ENCODE measurements at places on chromosomes 6 and 20. TPM values are rescaled to one million over a fixed set of nuclear protein-coding genes. Genes with fewer than 3 reads are reported as not detected.

DNA sequence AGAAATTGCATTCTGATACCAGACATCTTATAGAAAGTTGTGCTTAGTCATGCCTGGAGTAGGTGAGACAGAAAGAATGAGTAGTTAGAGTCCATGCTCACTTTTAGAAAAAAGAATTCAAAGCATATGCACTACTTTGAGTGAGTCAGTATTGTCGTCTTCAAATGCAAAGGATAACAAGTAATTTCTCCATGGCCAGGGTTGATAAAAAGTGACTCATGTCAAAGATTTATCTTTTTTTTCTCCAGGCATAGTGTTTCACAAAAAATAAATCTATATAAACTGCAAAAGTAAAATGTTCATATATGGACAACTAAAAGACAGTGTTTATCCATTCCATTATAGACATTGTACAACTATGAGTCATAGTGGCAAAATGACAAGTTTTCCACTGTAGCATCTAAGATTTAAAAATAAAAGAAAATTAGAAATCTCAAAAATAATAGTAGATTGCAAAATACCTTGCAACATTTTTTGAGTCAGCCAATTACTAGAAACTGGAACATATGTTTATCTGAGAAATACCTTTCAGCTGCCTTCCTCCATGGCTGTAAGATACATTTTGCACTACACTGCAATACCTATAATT is 329.6 kb downstream of the GRIK2 start:
- no peak overlapping the region for H3K27ac ChIP-seq
- H3K4me1 ChIP-seq: no peaks in the 10 kb centered on the region
- H3K36me3 ChIP-seq: no peaks in the 10 kb centered on the region
- H3K4me3 ChIP-seq: no peak overlapping the region

GRCh38 chr6:14079433-14079832 is 38.1 kb upstream of the CD83 start:
- H3K27me3 ChIP-seq: no peaks in the 10 kb centered on the region
- peaks cover 13% of the 10 kb centered on the region for H3K4me1 ChIP-seq
- no peaks in the 10 kb centered on the region for H3K36me3 ChIP-seq
- no peak overlapping the region for H3K27ac ChIP-seq
- no peak for DNase-seq

DNA sequence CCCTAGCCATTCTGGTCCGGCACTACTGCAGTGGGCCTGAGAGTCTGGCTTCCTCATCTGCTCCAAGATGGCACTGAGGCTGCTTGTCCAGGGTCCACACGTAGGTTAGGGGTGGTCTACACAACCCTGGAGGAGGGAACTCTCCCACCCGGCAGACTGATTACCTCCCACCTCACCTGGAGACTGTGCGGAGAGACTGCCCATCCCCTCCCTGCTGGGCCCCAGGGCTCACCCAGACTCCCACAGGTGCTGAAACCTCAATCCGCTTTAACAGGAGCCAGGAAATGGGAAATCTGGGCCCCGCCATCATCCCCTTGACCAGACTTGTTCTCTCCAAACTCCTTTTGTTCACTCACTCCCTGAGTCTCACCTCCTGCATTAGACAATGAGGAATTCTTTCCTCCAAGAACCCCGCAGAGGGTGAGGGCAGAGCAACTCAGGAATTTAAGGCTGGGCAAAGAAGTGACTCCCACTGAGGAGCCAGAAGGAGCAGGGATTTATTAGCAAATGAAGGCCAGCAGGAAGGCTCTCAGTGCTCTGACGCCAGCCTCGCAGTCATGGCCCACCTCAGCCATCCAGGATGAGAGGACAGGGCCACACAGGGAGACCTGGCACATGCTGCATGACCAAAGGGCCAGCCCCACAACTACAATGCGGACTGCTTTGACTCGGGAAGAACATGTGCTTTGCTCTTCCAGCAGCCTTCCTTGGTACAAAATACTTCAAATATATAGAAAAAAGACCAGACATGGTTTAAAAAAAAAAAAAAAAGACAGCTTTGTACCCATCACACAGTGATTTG is 53.0 kb downstream of the CDK5RAP1 start:
- no peak overlapping the region for H3K27ac ChIP-seq
- H3K27me3 ChIP-seq: no peaks in the 10 kb centered on the region
- H3K36me3 ChIP-seq: no peaks in the 10 kb centered on the region
- H3K4me1 ChIP-seq: peaks cover 7% of the 10 kb centered on the region

GRCh38 chr20:34680586-34681175 is 3.8 kb upstream of the PIGU start:
- H3K36me3 ChIP-seq: no peaks in the 10 kb centered on the region
- H3K27me3 ChIP-seq: no peaks in the 10 kb centered on the region
- H3K4me1 ChIP-seq: peaks cover 16% of the 10 kb centered on the region

- DNase-seq: no peak
- no peaks in the 10 kb centered on the region for H3K4me1 ChIP-seq
- H3K27me3 ChIP-seq: no peaks in the 10 kb centered on the region
- no peaks in the 10 kb centered on the region for H3K36me3 ChIP-seq
- no peak overlapping the region for H3K4me3 ChIP-seq
- H3K27ac ChIP-seq: no peak overlapping the region
Measured at GRCh38 chr6:102717737-102718456, 1324.4 kb downstream of the GRIK2 start.

DNA sequence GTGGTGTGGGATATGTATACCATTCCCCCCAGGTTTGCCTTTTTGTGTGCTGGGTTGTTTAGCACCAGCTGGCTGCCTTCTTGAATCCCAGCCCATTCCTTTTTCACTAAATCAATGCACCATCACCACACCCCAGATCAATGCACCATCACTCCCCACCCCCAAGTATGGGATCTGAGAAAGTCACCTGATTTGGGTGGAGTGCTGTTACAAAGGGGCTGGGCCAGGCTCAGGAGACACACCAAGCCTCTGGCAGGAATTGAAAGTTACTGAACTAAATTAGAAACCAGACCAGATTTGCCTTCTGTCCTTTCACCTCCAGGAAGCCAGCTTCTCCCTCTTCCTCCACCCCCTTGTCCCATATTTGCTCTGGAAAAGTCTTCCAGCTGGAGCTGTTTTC is 19.6 kb upstream of the PKHD1 start:
- no peaks in the 10 kb centered on the region for H3K4me1 ChIP-seq
- no peak overlapping the region for H3K4me3 ChIP-seq
- DNase-seq: no peak
- H3K36me3 ChIP-seq: no peaks in the 10 kb centered on the region

DNA sequence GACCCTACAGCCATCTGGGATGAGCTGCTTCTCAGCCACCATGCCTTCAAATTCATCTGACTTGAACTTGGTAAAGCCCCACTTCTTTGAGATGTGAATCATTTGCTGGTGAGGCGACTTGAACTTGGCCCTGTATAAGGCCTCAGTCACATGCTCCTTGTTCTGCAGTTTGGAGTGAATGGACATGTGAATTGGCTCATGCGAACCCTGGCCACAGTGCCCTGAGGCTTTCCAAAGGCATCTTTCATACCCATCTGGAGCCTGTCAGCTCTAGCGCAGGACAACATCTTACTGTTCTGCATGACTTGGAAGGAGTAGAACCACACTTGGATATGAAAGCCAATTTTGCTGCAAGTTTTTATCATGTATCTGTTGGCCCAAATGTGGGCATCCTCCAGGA is 244.0 kb upstream of the FAM83B start:
- H3K36me3 ChIP-seq: no peaks in the 10 kb centered on the region
- H3K27ac ChIP-seq: no peak overlapping the region
- H3K4me3 ChIP-seq: no peak overlapping the region
- no peaks in the 10 kb centered on the region for H3K4me1 ChIP-seq
- no peaks in the 10 kb centered on the region for H3K27me3 ChIP-seq

DNA sequence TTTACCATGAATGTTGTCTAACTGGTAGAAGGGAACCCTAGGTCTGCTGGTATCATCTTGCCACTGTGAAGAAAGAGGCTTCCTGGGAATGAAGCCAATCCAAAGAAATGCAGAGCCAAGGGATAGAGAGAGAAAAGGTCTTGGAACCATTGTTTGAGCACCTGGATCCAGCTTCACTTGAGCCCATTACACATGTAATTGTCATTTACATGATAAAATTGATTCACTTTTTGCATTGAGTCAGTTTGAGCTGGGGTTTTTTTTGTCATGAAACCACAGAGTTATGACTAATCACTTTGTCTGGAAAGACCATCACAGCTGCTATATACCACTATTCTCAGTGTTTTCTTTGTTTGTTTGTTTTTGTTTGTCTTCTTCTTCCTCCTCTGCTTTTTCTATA is 112.3 kb downstream of the CBLN4 start:
- H3K27ac ChIP-seq: no peak overlapping the region
- no peaks in the 10 kb centered on the region for H3K27me3 ChIP-seq
- H3K4me1 ChIP-seq: no peaks in the 10 kb centered on the region
- no peaks in the 10 kb centered on the region for H3K36me3 ChIP-seq

- H3K27me3 ChIP-seq: no peaks in the 10 kb centered on the region
- DNase-seq: peak; percentile 12
- H3K4me3 ChIP-seq: no peak overlapping the region
- H3K36me3 ChIP-seq: no peaks in the 10 kb centered on the region
Measured at GRCh38 chr6:131694832-131695426, 6.3 kb downstream of the OR2A4 start.

DNA sequence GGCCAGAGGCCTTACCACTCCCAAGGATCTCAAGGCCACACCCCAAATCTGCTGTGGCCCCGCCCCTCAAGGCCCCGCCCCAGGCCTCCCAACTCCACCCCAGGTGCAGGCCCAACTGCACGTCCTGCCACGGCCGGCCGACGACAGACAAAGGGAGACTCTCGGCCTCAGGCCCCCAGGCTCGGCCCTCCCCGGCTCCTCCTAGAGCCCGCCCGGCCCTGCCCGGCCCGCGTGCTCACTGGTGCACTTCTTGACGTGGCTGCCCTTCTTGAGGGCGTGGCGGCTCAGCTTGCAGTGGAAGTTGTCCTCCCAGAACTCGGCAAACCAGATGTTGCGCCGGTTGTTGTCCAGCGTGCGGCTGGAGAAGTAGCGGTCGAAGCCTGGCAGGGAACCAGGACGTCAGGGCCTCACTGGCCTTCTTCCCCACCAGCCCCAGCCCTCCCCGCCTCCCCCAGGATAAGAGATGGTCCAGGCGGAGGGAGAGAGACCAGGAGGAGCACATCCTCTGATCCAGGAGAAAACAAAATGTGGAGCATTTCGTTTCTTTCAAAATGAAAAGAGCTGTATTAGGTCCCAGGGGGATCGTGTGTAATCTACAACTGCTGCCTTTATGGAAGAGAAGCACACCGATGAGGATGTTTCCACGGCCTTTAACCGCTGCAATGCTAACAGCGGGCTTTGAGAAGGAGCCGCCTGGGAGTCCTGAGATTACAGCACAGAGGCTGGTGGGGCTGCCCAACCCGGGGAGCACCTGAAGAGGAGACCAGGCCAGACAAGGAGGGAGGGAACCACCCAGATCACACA is 89.4 kb downstream of the GRM4 start:
- H3K4me1 ChIP-seq: no peaks in the 10 kb centered on the region
- H3K27me3 ChIP-seq: no peaks in the 10 kb centered on the region
- no peak overlapping the region for H3K4me3 ChIP-seq
- no peaks in the 10 kb centered on the region for H3K36me3 ChIP-seq
- DNase-seq: no peak
- no peak overlapping the region for H3K27ac ChIP-seq

DNA sequence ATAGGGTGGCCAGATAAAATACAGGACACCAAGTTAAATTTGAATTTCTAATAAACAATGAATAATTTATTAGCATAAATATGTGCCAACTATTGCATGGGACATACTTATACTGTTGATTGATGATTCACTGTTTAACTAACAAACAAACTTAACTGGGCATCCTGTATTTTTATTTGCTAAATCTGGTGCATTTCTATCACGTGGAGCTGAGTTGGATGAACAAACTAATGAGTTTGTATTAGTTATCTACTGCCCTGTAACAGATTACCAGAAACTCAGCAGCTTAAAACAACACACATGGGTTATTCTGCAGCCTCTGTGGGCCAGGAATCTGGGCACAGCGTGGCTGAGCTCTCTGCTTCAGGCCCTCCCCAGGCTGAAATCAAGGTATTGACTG is 28.2 kb upstream of the PMEPA1 start:
- no peaks in the 10 kb centered on the region for H3K27me3 ChIP-seq
- DNase-seq: no peak
- H3K36me3 ChIP-seq: no peaks in the 10 kb centered on the region
- H3K27ac ChIP-seq: no peak overlapping the region
- no peaks in the 10 kb centered on the region for H3K4me1 ChIP-seq

DNA sequence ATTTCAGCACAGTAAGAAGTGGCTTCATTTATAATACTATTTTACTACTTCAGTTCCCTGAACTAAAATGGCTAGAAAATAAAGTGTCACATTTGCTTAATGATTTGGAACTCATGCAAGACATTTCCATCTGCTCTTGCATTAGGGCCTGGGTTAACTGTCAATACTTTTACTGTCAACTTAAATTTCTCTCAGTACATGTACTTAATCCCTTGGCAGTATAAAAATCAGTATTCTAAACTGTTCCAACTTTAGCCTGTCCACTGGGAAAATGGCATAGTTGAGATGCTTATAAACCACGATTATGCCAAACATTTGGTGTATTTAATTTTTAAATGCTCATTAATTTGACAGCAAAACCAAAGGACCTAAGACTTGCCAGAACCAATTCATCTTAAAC is 154.5 kb downstream of the ASCC3 start:
- no peak overlapping the region for H3K4me3 ChIP-seq
- H3K27me3 ChIP-seq: no peaks in the 10 kb centered on the region
- no peak for DNase-seq
- H3K4me1 ChIP-seq: no peaks in the 10 kb centered on the region
- no peak overlapping the region for H3K27ac ChIP-seq

- no peak overlapping the region for H3K27ac ChIP-seq
- no peaks in the 10 kb centered on the region for H3K4me1 ChIP-seq
- DNase-seq: no peak
- no peaks in the 10 kb centered on the region for H3K27me3 ChIP-seq
- no peaks in the 10 kb centered on the region for H3K36me3 ChIP-seq
Measured at GRCh38 chr20:52096117-52096516, 95.5 kb downstream of the ZFP64 start.

DNA sequence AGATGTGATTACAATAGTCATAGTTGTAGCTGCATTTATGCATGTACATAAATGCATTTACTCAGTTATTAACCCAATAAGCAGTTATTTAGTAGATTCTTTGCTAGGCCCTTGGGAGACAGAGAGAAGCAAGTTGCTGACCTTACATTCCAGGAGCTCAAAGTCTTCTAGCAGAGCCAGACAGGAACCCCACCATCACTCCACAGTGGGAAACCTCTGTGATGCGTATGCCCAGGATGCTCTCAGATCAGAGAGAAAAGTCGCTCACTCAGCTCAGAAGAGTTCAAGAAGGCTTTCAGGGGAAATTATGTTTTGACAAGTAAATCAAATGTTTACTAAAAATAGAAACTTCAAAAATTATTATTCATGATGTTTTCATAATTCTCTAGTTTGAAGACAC is 146.3 kb upstream of the EXOC2 start:
- no peak overlapping the region for H3K4me3 ChIP-seq
- no peak for DNase-seq
- H3K27me3 ChIP-seq: no peaks in the 10 kb centered on the region
- no peaks in the 10 kb centered on the region for H3K36me3 ChIP-seq
- no peaks in the 10 kb centered on the region for H3K4me1 ChIP-seq
- no peak overlapping the region for H3K27ac ChIP-seq

- no peak overlapping the region for H3K4me3 ChIP-seq
- H3K4me1 ChIP-seq: no peaks in the 10 kb centered on the region
- no peak for DNase-seq
- H3K27ac ChIP-seq: no peak overlapping the region
- H3K27me3 ChIP-seq: no peaks in the 10 kb centered on the region
- no peaks in the 10 kb centered on the region for H3K36me3 ChIP-seq
Measured at GRCh38 chr6:68973066-68973465, 338.0 kb downstream of the ADGRB3 start.

RSPH3 gene
- 3.5 TPM for total RNA-seq

SLC22A2 gene
- not detected for total RNA-seq

TBX18 gene
- not detected for total RNA-seq

MYLK2 gene
- total RNA-seq: not detected

GPLD1 gene
- total RNA-seq: 1.4 TPM

COL11A2 gene
- 1.2 TPM for total RNA-seq

PI3 gene
- not detected for total RNA-seq

Measured in CD4-positive, alpha-beta memory T cell (primary cell).